ENCODE measurements at places on chromosomes 7 and 10.

- no peak for DNase-seq
These were observed 44.2 kb upstream of the PCBD1 start for GRCh38 chr10:70932392-70933196.

- DNase-seq = no peak
These were observed 390.3 kb downstream of the KCNMA1 start for GRCh38 chr10:77247031-77247990.

DNA sequence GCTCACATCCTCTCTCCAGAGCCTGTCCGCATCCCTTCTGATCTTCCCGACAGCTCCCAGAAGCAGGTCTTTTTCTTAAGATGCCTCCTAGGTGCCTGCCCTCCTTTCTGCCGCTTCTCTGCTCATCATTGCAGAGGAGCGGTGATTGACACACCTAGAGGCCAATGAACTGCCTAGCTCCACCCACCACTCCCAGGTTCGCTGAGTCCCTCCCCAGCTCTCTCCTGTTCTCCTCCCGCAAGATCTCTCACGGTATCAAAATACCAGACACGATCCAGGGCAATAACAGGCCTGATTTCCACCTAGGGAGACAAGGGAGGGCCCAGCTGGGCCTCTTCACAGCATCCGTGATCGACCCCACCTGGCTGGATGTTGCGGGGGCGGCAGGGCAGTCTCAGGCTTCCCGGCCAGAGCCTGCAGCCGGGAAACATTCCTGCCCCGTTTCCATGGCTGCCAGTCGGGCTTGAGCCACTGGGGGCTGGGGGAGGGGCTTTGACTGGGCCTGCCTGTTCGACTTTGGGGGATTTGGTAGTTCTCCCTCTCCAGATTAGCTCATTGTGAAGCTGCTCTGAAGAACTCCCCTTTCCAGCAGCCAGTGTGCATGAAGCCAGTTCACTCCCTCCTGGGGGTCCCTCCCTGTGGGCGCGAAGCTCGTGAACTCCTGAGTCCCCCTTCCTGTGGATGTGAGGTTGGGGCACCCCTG is 373.5 kb downstream of the RPS24 start:
- peak; percentile 48 for DNase-seq

DNA sequence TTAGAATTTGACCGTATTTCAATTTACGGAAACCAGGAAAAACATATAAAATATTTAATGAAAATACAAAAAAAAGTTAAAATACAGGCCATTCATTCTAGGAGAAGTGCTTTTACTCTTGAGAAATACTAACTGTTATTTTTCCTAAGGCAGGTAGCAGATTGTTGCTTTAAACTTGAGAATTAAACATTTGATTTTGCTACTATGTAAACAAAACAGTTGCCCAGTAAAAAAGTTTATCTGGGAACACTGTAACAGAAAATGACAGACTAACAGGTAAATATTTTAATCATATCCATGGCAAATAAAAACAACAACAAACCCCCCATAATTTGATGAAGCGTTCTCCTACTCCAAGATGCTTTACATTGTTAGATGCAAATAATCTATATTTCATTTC is 350.5 kb downstream of the CRPPA start:
- DNase-seq = no peak

GRCh38 chr10:70125918-70126552 is 6.6 kb downstream of the AIFM2 start:
- DNase-seq = no peak

DNA sequence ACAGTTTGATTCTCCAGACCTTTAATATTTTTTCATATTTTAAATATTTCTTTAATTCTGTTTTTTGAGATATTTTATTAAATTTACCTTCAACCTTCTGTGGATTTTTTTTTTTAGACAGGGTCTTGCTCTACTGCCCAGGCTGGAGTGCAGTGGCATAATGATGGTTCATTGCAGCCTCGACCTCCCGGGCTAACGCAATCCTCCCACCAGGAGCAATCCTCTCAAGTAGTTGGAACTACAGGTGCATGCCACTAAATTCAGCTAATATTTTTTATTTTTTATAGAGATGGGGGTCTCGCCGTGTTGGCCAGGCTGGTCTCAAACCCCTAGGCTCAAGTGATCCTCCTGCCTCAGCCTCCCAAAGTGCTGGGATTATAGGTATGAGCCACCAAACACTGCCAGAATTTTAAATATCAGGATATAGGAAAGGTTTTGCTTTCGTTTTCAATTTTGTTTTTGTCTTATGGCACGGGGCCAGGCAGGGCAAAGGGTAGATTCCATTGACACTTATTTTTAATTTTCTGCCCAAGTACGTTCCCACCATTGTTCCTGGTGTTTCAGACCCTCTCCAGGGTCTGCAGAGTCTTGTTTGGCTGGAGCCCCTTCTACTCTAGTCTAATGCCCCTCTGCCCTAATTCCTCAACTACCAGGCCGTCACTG is 1.2 kb downstream of the TACC2 start:
- DNase-seq = no peak

GRCh38 chr7:22442187-22442881 is 57.7 kb downstream of the STEAP1B start:
- no peak for DNase-seq

- no peak for DNase-seq
These were observed 294.8 kb downstream of the MDFIC start for GRCh38 chr7:115216652-115217051.

GRCh38 chr10:12221323-12222298 is 25.6 kb downstream of the CDC123 start:
- DNase-seq = no peak

GRCh38 chr7:117902314-117902889 is 29.2 kb upstream of the CTTNBP2 start:
- DNase-seq = no peak

DNA sequence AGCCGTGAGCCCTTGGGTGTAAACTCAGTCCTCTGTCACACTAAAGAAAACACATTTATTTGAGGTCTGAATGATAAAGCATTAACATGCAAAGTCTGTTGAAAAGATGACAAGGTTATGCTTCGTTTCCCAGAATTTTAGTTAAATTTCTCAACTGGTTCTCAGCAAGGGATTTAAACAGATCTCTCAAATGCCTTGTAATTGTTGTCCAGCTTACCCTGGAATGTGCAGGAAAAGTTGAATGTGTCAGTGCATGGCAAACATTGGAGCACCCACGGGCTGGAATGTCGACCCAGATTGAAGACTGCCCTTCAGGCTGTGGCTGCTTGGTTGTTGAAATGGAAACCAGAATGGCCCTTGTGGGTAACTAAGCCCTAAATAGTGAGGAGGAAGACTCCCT is 191.8 kb downstream of the TRIL start:
- DNase-seq = no peak

- peak; percentile 15 for DNase-seq
These were observed 4.4 kb downstream of the BAG3 start for GRCh38 chr10:119655566-119656001.

GRCh38 chr7:27745064-27745583 is 5.2 kb downstream of the TAX1BP1 start:
- no peak for DNase-seq

DNA sequence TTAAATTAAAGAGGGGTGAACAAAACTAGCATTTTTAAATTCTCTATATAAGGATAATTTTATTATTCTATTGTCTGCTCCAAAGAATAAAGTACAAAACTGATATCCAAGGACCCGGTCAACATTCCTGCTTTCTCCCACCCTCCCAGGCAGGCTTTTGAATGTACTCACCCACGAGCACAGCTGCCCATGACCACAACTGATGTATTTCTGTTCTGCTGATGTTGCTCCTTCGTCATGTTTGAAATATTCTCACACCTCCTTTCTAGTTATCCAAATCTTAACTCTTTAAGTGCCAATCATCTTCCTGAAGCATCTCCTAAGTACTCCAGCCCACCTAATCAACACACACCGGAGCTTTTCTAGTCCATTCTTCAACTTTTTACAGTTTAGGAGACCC is 46.7 kb downstream of the CALD1 start:
- no peak for DNase-seq

DNA sequence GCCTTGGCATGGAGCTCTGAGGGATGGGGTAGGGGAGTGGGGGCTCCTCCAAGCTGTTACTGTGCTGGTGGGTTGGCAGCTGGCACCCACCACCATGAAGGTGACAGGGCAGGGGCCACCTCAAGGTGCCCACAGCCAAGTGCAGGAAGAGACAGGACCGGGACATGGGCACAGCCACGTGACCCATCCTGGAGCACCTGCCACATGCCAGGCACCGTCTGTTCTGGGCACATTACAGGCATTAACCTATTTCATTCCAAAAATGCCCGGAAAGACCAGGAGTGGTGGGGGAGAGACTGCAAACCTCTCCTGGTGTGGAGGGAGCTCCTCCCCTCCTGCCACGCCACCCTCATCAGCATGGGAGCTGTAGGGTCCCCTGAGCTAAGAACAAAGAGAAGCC is 56.7 kb downstream of the CAMK2B start:
- DNase-seq = no peak

- DNase-seq = no peak
These were observed 674 bp downstream of the MRPS24 start for GRCh38 chr7:43868681-43869005.

DNA sequence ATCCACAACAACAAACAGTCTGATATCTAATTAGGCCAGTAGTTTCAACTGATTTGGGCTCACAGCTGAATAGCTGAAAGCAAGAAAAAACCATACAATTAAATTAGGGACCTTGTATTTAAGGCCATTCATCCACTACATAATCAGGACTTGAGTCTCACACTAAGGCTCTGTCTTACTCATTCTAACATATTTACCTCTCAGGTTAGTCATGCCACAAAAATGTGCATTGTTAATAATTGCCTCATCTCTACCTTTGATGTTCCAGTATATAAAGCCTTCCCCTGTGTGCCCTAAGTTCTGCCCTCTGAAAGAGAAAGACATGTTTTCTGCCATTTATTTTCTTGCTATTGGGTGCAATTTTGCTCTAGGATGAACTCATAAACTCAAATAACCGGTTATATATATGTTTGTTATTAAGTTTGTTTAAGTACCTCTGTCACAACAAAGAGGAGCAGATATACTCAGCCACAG is 5.3 kb upstream of the C1GALT1 start:
- no peak for DNase-seq

DNA sequence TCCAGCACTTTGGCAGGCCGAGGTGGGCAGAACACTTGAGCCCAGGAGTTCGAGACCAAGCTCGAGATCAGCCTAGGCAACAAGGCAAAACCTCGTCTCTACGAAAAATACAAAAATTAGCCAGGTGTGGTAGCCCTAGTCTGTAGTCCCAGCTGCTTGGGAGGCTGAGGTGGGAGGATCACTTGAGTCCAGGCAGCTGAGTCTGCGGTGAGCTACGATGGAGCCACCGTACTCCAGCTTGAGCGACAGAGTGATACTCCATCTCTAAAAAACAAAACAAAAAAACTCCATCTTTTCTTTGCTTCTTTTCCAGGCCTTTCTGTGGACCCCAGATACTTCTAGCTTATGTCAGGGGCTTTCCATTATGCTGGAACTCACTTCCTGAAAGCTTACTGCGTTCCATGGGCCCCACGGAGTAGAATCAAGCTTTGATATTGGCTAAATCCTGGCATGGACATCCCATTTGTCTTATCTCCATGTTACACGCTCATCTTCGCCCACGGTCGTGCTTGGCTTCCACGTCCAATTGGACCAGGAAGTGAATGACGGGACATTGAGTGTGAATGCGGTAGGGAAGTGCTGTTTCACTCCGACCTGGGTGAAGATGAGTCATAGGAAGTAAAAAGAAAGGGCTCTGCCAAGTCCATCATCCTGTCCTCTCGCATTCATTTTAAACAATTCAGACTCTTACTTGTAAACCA is 45.7 kb downstream of the FAM171A1 start:
- no peak for DNase-seq

DNA sequence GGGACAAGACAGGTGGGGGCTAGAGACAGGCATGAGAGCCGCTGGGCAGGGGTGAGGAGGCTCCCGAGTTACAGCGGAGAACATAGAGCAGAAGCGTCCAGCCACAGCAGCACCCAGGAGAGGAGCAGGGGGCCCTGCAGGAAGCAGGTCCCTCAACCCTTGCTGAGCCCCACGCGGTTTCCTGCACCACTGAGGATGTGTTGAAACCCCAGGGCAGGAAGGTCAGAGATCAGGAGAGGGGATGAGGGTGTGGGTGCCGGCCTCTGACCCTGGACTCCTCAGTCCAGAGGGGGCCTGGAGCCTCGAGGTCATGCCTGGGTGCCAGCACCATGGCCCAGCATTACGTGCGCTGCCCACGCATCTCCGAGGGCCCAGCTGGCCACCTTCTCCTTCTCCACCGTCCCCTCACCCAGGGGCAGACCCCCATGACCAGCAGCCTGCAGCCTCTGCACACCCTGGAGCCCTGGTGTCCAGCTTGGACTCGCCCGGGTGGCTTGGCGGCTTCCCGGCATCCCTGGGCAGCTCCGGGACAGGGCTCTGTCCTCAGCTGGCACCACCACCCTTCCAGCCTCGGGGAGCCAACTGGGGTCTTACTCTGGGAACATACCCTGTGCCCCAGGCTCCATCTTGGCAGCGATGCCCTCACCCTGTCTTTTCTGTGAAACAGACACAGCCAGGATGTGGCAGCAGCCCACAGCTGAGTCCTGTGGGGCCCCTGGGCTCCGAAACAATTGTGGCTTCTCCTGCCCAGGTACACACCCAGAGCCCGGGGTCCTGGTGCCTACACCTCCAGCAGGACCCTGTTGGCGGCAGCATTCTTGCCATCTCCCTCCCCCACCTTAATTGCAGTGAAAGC is 52.0 kb downstream of the STK32C start:
- no peak for DNase-seq

DNA sequence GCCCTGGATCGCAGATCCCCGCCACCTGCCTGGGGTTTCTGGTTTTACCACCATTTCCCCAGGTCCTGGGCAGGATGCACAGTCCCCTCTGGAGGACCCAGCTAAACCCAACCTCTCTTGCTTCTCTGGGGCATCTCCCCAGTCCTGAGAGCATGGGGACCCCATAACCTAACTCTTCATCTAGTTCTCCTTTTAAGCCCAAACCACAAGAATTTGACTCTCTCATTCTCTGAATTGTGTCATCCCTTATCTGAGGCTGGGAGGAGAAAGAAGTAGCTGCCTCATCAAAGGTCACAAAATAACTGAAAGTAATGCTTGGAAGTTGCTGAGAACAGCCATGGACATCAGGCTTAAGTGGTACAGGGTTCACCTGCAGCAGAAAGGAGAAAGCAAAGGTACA is 159.9 kb downstream of the FGFR2 start:
- no peak for DNase-seq

DNA sequence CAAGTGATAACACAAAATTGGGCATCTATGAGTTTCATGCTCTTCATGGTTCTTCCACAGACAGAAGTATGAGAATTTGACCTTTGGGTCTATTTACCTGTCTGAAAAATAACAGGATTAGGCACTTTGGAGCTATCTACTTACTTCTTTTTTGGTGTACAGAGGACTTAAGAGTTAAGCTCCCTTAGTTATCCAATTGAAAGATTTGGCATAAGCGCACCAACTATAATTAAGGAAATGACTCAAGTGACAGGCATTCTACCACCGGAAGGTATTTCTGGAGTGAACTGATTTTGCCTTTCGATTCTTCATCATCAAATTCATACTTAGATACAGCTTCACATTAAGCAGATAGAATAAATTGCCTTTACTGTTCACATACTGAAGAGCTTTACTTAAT is 43.9 kb downstream of the IFIT5 start:
- no peak for DNase-seq

DNA sequence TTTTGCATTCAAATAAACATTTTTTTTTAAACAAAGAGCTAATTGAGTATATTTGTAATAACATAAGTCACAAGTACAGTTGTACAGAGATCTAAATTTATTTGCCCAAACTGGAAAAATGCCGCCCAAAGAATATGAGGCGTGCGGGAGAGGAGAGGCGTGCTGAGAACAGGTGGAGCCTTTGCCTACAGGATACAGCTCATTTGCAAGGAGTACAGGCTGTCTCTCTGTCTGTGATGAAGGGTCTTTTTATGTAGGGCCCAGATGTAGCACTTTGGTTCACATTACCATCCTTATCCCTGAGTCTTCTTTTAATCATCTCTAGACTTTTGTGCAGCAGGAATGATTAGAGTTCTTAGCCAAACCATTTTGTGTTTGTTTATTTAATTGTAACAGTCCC is 58.2 kb downstream of the POU6F2 start:
- DNase-seq = no peak

Measured in naive thymus-derived CD8-positive, alpha-beta T cell (primary cell).